Right renal cortex interstitium (tissue), 3 donors: ENCODE measurements at places on chromosomes 13 and 19.

- DNase-seq = no peak
Measured at GRCh38 chr13:26456650-26457049, 100.8 kb upstream of the WASF3 start.

DNA sequence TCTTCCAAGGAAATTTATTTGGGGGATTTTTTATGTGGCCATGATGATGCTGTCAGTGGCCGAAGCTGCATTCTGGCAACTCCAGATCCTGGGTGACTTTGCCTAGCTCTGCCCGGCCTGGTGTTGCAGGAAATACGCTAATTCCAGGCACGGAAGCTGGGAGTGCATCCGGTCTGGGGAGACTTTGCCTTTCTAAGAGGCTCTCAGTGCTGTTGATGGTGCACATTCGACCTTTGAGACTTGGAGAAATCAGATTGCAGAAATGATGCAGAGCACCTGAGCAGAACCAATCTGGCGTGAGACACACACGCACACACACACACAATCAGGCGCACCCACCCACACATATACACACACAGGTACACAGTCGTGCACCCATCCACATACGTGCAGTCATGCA is 5.9 kb upstream of the TMEM255B start:
- DNase-seq = no peak

GRCh38 chr19:48719263-48720171 is at the start of gene MAMSTR:
Gene MAMSTR, minus strand, starts transcription at chr19:48719725. Its CDS starts 694 bp downstream, at chr19:48719031.
- no peak for DNase-seq

- no peak for DNase-seq
Measured at GRCh38 chr13:30027569-30028455, 177.4 kb upstream of the UBL3 start.

- no peak for DNase-seq
Measured at GRCh38 chr19:5580161-5580571, 12.4 kb upstream of the TINCR start.

- no peak for DNase-seq
Measured at GRCh38 chr13:24215732-24216131, 55.2 kb downstream of the SPATA13 start.

GRCh38 chr13:91162589-91162988 is 184.9 kb upstream of the MIR17HG start:
- DNase-seq = no peak

GRCh38 chr19:927351-927779 is 1.5 kb downstream of the ARID3A start:
- no peak for DNase-seq

DNA sequence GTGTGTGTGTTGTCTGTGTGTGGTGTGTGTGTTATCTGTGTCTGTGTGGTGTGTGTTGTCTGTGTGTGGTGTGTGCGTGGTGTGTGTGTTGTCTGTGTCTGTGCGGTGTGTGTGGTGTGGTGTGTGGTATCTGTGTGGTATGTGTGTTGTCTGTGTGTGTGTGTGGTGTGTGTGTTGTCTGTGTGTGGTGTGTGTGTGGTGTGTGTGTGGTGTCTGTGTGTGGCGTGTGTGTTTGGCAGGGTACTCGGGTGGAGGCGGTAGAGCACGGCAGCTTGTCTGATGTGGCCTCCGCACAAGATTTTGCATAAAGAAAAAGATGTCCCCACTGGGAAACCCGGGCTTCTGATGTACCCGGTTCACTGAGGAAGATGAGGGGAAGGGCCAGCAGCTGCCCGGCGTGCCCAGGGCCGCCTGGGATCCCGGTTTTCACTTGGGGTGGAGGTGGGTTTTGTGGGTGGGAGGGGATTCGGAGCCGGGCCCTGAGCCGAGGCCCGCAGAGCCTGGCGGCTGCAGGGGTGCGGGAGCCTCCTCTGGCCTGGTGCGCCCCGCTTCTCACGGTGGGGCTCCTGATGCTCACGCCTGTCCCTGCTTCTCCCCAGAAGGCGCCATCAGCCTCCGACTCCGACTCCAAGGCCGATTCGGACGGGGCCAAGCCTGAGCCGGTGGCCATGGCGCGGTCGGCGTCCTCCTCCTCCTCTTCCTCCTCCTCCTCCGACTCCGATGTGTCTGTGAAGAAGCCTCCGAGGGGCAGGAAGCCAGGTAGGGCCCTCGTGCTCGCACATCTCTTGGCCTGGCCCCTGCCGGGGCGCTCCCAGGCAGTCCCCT is 21.2 kb downstream of the HDGFL2 start:
- no peak for DNase-seq

DNA sequence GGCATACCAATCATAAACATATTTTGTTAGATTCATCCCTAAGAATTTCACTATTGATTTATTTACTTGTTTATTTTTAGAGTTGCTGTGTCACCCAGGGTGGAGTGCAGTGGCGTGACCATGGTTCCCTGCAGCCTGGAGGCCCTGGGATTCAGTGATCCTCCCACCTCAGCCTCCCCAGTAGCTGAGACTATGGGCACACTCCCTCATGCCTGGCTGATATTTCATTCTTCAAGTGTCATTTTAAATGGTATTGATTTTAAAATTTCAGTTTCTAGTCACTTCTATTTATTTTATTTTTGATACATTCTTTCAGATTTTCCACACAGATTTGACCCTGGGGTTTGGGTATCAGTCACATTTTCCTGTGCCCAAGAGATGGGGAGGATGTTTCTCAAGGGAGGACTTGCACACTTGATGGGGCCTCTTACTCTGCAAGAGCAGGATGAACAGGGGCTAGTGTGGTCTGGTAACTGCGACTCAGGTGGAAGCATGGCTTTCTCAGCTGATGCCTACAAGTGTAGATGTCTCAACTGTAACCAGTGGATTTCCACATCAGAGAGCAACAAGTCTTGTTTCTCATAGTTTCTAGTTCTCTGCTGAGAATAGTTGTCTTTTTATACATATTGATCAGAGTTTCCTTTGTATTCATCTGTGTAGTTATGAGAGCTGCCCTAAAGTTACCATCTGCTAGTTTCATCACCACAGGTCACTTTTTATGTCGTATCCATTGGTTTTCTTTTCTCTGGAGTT is 40.2 kb downstream of the CCNE1 start:
- DNase-seq = no peak

GRCh38 chr19:4821265-4821664 is 10.2 kb downstream of the TICAM1 start:
- no peak for DNase-seq

DNA sequence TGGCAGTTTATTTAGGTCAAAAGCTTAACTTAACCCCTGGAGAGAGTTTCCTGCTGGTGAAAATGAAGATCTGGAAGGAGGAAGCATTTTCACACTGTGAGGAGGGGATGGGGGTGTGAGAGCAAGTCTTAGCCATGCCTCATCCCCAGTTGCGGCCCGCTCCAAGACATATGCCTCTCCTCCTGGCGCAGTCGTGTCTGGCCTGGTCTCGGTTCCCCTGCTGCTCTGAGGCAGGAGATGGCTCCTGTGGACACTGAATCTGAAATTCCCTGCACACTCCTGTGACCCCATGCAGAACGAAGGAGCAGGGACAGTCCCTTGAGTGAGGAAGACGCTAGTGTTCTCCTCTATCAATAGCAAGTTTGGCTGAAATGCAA is 360 bp upstream of the ZNF69 start:
- DNase-seq = no peak

- no peak for DNase-seq
Measured at GRCh38 chr13:30866677-30867076, 39.4 kb upstream of the MEDAG start.
